ENCODE measurements at places on chromosomes 3 and 15.

GRCh38 chr3:187256051-187256616 is 35.4 kb downstream of the MASP1 start:
- no peak for DNase-seq

DNA sequence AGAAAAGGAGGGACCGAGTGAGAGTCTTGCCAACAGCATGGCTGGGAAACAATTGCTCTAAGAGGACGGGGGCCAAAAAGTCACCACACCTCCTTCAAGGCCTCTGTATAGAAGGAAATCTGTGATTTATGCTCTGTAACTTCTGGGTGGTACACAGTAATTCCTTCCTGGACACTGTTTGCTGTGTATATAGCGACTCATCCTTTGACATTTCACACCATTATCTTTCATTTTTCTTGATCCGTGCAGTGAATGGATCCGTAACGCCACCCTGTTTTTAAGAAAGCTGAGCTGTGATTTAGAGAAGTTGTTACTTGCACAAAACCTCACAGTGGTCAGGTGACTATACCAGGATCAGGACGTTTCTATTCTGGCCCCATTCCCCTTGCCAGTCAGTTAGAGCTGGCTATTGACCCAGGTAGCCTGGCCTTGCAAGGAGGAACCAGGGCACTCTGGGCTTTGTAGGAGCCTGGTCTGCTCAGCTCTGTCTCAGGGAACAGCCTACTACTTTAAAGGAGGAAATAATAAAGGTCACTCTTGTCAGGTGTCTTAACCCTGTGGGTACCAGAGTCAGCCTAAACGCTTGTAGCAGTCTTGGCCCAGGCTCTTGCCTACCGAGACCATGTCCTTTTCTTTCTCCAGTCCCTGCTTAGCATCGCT is 86.5 kb upstream of the MYZAP start:
- no peak for DNase-seq

GRCh38 chr15:56242576-56243162 is 1.0 kb downstream of the RFX7 start:
- peak; percentile 35 for DNase-seq

DNA sequence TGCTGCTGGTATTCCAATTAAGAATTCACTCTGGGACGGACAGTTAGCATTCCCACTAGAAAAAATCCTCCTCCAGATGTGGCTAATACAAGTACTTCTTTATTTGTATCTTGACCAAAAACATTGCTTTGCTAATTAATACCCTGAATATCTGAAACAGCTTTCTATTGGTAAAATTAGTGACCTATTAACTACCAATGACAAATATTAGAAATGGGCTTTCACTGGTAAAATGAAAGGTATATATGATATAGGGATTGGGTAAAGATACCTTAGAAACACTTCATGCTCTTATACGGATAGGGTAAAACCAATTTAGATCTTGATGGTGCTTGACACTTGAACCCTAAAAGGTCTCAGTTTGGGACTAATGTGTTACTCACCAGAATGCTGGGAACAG is 52.3 kb downstream of the CRTAP start:
- no peak for DNase-seq

- no peak for DNase-seq
Observed at GRCh38 chr3:197709135-197709534, 27.6 kb downstream of the RUBCN start.

DNA sequence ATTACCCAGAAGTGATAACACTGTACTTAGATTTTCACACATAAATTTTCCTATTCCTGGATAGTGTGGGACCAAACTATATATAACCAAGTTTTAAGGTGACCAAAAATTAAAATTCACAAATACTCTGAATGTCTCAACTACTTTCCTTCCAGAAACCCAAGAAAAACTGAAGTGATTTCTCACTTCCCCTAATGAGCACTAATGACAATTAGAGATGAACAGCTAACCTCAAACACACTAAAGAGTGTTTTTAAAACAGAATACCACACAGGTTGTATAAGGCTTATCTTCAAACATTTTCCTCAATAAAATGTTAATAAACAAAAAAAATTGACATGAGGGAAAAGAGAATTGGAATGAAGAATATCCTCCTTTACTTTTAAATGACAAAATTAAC is 188.2 kb downstream of the ZBTB20 start:
- DNase-seq, result no peak

DNA sequence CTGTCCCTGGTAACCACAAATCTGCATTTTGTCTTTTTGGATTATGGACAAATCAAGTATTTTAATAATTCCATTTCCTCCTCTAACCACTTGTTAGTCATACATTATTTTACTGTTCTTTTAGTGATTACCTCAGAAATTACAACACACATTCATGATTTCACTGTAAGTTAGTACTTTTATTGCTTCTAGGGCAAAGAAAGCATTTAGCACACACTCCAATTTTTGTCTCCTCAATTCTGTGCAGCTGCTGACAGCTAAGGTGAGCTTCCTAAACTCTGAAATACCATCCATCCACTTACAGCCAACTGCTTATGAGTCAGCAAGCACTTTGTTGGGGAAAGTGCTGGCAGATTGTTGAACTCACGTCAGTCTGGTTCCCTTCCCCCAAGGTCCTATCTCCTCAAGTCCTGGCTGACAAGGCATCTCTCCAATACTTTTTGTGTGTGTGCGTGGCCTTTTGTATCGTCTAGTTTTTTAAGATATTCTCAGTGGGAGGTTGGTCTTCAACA is 49.4 kb upstream of the TNFAIP8L3 start:
- DNase-seq, result no peak

DNA sequence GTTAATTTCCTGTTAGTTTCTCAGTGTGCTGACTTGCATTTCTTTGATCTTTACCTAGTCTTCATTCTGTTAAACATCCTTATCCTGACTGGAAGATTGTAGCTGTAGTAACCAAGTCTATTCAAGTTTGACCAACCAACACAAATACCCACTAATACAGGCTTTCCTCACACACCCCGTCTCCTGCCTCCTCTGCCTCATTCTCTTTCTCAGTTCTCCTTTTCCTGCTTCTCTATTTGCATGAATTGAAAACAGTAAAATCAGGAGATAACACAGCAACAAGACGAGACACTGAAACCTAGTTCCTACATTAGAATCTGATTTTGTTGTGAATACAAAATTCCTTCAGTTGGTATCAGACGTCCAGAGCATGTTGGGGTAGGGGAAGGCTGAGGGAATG is 116.9 kb upstream of the ARPP21 start:
- no peak for DNase-seq

GRCh38 chr3:52784931-52785590 is 7.7 kb downstream of the ITIH1 start:
- no peak for DNase-seq

GRCh38 chr3:63230146-63230545 is 48.0 kb upstream of the SYNPR start:
- DNase-seq, result no peak

GRCh38 chr3:13570391-13571194 is 21.7 kb downstream of the FBLN2 start:
- no peak for DNase-seq

DNA sequence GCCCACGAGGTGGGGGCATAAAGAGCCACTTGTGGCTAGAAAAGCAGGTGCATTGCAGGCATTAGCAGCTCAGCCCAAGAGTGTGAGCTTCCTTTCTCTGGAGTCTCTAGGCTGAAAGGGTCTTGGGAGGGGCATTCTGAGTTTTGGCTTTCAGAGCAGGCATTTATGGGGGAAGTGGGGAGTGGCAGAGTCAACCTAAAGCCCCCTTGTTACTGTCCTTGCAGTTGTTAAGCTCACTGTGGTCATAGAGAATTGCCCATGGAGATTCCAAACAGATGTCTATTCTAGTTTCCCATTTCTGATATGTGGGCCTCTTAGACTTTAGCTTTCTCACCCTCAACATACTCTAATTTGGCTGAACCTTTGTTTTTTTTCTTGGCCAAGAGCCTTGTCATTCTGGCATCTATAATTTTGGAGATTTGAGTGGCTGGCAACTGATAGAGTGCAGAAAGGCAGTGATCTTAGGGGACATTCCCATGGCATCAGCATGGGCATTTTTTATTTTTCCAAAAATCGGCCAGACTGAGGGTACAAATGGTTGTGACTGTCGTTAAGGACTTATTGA is 217.9 kb downstream of the THSD4 start:
- DNase-seq, result no peak

GRCh38 chr3:46671541-46672348 is 21.7 kb downstream of the ALS2CL start:
- DNase-seq, result no peak

GRCh38 chr15:82587805-82588204 is 47.5 kb upstream of the RPS17 start:
- DNase-seq, result no peak

DNA sequence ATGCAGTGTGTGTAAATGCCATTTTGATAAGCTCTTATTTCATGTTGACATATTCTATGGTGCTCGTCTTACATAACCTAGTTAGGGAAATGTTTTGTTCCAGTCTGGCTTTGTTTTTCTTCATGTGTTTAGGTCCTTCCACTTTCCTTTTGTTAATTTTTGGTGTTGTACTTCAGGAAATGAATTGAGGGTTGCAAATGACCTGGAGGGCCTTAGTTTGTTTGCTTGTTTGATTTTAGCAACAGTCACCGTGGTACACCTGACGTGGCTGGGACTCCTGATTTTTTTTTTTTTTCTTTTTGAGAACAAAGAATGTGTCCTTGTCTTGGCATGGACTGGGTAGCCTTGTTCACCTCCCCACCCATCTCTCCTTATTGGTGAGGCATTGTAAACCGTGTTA is 114.8 kb downstream of the IGF1R start:
- no peak for DNase-seq

DNA sequence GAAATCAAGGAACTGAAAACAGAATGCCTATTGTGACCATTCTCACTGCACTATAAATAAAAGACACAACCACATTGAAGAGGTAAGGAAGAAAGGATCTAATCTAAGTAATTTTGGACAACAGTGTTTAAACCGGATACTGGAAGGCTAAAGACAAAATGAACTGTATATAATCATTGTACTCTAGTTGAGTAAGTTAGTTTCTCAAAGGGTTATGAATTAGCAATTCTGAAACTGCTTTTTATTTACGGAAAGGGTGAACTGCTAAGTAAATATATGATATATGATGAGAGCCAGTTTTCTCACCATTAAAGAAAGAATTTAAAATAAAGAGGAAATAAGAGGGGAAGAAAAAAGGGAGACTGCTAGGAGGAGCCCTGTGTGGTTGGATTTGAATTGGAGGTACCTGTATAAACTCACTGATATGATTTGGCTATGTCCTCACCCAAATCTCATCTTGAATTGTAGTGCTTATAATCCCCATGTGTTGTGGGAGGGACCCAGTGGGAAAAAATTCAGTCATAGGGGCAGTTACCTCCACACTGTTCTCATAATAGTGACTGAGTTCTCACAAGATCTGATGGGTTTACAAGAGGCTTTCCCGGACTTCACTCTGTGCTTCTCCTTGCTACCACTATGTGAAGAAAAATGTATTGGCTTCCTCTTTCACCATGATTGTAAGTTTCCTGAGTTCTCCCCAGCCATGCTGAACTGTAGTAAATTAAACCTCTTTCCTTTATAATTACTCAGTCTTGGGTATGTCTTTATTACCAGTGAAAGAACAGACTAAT is 607.7 kb downstream of the PYDC2 start:
- DNase-seq, result no peak

DNA sequence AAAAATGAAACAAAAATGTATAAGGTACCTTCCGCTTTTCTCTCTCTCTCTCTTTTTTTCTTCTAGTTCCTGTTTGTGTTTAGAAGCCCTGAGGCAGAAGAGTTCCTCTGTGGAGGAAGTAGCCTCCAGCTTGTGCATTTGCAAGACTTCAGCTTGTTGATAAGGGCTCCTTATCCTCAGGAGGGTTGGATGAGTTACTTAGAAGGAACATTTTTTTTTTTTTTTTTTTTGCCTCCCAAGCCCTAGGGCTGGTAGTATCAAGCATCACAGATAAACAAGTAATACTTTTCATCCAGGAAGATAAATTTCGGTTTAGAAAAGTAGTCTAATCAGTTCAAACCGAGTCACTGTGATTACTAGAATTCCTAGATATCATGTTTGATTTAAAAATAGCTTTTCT is 91.0 kb upstream of the CBLB start:
- DNase-seq, result no peak

DNA sequence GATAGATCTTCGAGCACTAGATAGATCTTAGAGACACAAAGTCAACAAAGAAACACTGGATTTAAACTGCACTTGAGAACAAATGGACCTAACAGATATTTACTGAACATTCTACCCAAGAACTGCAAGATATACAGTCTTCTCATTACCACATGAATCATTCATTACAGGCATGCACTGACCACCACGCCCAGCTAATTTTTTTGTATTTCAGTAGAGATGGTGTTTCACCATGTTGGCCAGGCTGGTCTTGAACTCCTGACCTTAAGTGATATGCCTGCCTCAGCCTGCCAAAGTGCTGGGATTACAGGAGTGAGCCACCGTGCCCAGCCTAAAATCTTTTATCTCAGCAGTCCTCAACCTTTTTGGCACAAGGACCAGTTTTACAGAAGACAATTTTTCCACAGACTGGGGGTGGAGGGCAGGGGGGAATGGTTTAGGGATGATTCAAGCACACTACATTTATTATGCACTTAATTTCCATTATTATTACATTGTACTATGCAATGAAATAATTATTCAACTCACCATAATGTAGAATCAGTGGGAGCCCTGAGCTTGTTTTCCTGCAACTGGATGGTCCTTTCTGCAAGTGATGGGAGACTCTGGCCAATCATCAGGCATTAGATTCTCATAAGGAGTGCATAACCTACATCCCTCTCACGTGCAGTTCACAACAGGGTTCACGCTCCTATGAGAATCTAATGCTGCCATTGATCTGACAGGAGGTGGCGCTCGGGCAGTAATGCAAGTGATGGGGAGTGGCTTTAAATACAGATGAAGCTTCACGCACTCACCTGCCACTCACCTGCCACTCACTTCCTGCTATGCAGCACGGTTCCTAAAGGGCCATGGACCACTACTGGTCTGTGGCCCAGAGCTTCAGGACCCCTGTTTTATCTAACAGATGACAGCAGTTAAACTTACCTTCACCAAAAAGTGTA is 21.7 kb downstream of the CSNK1G1 start:
- no peak for DNase-seq

- DNase-seq, result no peak
Observed at GRCh38 chr3:42442640-42443039, 32.2 kb upstream of the LYZL4 start.

DNA sequence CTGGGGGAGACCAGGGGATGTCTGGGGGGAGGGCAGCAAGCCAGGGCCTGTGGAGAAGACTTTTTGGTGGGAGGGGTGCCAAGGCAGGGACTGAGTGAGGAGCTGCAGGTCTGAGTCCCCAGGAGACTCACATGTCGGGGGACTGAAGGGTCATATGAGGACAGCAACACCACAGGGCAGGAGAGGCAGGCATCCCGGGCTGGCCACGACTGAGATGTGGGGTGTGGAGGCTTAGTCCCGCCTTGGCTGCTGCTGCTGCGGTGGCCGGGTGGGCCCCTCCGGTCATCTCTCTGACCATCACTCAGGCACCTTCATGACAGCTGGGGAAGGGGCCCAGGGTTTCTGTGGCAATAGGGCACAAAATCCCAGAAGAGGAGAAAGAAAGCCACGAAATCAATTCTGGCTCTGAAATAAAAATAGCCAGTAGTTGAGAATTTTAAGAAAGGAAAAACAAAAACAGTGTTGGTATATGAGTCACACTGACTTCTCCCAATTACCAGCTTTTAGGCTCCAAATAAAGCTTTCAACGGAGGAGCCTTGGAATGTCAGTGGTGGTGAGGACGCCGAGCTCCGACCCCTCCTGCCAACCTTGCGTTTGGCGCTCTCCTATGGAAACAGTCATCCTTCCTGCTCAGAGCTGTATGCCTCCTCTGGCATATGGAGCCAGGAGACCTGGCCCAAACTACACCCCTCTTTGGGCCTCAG is 52.9 kb upstream of the ITGA11 start:
- no peak for DNase-seq

GRCh38 chr3:117246771-117247555 is 537.4 kb downstream of the TUSC7 start:
- DNase-seq, result no peak
